CD4-positive, alpha-beta T cell treated with Interleukin-17A for 4 hours (primary cell): ENCODE measurements at places on chromosomes 1 and 21.

GRCh38 chr1:202046748-202047708, 36.6 kb downstream of the ELF3 start:
- no peak for DNase-seq

DNA sequence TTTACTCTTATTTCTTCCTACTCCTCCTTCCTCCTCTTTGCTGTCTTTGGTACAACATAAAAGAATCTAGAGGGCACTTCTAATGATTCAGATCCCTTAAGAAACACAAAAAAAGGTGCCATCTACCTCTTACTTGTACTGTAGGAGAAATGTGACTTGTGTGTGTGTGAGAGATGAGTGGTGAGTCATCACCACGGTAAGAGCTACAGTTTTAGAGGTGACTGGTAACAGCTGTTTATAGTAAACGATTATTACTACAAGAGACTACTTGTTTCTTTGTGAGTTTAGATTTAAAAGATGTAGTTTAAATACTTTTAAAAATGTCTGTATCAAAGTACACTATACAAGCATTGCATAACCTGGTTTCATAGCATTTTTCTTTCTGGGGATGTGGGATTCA, 40.4 kb downstream of the SLC35D1 start:
- no peak for DNase-seq

DNA sequence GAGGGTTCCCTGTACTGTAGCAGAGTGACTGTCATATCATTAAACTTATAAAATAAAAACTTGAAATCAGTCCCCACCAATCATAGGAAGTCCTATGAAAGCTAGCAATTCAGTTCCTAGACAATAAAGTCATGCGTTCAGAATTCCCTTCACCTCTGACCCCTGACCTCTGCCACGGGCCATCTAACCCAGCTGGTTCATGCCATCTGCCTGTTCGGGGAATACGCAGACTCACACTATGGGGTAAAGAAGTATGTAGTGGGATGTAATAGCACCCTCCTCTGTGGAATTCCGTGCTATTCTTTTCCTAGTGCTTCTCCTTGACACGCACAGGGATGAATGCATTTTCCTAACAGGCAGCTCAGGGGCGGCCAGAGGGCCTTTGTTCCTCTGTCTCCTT, 2.1 kb downstream of the GSTM4 start:
- no peak for DNase-seq

GRCh38 chr21:44907966-44908895, 12.5 kb downstream of the ITGB2 start:
- no peak for DNase-seq

DNA sequence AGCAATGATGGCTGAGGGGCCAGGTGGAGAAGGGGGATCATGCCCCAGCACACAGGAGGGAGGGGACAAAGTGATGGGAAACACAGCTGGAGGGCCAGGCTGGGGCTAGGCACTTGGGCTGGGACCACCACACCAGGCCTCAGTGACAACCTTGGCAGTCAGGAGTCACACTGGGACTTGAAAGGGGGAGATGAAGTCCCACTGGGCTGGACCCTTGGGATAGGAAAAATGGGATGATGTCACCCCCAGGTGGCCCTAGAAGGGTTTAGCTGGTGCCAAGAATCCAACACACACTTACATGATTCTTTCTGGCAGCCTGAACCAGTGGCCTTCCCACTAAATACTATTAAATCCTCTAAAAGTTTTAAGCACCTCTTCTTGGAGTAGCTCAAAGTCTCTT, 17.1 kb downstream of the ZBTB17 start:
- no peak for DNase-seq

DNA sequence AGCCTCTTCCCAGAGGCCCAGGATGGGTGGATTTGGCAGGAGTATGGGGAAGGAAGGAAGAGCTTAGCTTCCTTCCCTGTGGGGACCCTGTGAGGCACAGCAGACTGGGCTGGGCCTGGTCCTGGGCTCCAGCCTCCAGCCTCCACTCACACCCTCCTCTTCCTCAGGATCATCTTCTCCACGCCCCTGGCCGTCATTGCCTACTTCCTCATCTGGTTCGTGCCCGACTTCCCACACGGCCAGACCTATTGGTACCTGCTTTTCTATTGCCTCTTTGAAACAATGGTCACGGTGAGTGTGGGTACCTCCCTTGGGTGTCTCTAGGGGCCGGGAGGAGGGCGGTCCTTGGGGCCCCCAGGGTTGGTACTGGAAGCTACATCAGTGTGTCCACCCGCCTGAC, 10.1 kb downstream of the MFSD2A start:
- no peak for DNase-seq

GRCh38 chr1:15068997-15069396, 84.5 kb upstream of the TMEM51 start:
- DNase-seq: no peak

DNA sequence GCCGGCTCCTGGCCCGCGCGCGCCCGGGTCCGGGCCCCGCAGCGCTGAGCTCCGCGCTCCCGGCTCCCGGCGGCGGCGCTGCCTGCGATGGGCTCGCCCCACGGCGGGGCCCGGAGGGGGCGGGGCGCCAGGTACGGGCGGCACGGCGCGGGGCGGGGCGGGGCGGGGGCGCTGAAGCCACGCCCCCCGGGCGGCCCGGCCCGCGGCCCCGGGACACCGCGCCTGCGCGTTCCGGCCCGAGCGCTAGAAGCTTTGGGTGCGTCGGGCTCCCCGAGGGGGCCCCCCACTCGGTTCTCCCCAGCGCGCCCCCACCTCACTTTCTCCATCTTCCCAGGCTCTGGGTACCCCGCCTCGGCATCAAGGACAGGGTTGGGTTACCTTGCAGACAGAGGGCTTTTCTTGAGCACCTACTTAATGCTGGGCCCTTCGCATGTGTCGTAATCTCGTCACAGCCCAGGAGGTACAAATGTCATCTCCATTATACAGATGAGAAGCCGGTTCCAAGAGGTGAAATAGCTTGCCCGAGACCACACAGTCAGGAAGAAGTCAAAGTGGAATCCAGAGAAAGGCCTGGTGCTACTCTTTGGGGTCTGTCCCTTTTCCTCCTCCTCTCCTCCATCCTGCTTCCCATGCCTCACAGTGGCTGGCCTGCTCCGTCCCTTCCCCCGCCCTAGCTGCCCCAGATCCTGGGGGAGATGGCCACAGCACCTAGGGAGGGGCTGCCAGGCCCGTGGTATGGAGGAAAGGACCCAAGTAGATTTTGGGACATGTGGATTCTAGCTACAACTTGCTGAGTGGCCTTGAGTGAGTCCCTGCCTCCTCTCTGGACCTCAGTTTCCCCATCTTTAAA, 46.5 kb downstream of the RAP1GAP start:
- peak; percentile 69 for DNase-seq

DNA sequence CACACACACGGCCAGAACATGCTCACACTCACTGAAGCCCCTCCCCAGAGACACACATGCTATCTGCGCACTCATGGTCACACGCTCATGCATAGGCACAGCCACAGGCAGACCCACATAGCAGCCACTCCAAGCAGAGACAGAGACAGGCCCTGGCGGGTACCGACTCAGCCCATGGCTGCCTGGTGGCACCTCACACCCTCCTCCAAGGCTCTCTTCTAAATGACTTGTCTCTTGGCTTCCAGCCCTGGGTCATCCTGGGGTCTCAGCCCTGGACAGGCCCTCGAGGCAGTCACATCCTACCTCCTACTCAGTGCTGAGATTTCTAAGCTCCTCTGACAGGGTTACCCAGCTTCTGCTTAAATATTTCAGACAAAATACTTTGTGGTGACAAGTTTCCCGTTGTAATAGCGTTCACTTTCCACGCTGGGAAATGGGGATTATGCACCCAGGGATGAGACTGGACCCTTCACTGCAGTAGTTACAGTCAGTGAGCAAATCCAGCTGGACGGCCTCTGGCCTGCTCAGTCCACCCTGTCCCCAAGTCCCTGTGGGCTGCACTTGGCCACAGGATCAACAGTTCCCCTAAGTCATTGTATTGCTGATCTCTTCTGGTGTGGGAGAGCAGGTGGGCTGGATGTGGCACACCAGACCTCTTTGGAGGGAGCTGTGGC, 2.9 kb upstream of the NFASC start:
- DNase-seq: no peak

- no peak for DNase-seq
These were observed 70.8 kb downstream of the DTL start for GRCh38 chr1:212106286-212106792.

GRCh38 chr1:8202182-8202905, 115.6 kb upstream of the SLC45A1 start:
- no peak for DNase-seq

- DNase-seq: no peak
These were observed 24.7 kb downstream of the CLIC4 start for GRCh38 chr1:24769656-24770651.
